NCI-H1930 (cell line): ENCODE measurements at places on chromosomes 2 and 18.

DNA sequence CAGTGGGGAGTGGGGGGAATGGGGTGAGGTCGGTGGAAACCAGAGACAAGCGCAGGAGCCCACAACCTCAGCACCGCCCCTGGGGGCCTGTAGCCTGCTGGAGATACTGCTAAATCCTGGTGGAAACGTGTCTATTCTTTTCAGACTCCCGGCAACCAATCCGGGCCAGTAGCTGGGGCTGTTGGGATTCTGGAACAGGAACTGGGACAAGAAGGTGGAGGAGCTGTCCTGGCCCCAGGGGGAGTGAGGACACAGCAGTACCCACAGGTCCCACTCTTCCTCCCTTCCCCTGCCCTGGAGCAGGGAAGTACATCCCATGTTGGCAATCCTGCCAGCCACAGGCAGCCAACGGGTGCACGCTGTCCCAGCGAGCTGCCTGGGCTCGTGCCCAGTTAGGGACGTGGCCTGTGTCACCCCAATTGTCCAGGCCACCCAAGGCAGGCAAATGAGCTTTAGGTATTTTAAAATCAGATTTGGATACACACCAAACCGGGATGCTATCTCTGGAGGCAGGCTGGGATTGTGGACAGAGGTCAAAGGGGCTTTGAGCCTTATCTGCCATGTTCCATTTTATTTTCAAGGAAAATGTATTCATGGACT is 51.8 kb downstream of the HS1BP3 start:
- no peak for DNase-seq

- DNase-seq: no peak
Observed at GRCh38 chr18:75204269-75204731, 4.6 kb downstream of the PTGR3 start.

DNA sequence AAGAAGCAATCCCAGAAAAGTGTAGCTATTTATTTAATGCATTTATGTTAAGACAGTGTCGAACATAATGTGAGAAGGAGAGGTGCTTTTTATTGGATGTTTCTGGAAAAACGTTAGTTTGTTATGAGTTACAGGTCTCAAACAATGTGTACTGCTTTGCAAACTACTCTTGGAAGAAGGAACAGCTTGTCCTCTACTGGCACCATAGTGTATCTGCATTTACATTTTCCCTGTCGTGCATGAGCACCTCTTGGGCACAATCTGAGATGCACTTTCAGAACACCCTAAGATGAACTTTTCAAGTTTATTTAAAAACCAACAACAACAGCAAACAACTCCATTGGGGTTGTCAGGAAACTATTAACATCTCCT is 22.8 kb downstream of the CCNYL1 start:
- no peak for DNase-seq

DNA sequence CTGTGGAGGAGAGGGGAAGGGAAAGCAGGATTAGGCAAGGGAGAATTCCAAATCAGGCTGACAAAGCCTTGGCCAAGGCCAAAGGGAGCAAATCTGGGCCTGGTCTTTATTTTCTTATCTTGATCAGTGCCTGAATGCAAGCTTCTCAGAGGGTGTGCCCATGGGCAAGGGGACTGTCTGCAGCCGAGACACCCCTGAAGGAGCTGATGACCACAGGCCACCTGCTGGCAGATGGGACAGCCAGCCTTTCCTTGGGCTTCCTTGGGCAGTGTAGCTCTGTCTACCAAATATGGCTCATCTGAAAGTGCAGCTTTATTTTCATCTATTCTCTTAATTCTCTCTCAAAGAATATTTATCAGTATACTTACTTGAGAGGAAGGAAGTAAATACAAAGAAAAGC is 117.0 kb downstream of the PKP4 start:
- DNase-seq: no peak

GRCh38 chr18:48601343-48601742 is 62.5 kb downstream of the CTIF start:
- no peak for DNase-seq

DNA sequence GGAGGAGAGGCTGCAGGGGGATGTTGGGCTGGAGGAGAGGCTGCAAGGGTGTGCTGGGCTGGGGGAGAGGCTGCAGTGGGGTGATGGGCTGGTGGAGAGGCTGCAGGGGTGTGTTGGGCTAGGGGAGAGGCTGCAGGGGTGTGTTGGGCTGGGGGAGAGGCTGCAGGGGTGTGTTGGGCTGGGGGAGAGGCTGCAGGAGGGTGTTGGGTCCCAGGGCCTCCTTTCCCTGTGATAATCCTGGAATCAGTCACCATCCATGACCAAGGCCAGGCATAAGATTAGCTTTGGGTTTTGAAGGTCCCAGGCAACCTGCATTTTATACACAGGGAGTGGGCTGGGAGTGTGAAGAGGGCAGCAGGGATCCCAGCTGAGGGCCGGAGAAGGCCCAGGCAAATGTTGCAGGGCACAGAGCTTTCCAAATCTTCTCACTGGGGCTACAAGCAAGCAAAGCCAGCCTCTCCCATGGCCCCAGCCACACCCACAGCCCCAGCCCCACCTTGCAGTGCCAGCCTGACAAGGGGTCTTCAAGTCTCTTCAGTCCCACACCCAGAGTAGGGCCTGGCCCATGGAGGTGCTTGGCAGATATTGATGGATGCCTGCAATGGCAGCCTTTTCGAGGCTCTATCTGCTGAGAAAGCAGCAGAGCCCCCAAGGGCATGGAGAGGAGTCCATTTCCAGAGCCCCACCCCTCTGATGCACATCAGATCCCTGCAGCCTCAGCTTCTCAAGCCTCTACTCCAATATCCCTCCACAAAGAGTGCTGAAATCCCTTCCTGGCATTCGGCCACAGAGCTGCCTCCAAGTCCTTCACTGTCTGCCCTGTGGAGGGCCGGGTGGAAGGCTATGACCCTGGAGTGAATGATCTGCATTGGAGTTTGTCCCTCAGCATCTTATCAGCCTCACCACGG is 50.3 kb upstream of the GLI2 start:
- DNase-seq: no peak

GRCh38 chr18:77133835-77134496 is 1.4 kb upstream of the MBP start:
- DNase-seq: no peak

DNA sequence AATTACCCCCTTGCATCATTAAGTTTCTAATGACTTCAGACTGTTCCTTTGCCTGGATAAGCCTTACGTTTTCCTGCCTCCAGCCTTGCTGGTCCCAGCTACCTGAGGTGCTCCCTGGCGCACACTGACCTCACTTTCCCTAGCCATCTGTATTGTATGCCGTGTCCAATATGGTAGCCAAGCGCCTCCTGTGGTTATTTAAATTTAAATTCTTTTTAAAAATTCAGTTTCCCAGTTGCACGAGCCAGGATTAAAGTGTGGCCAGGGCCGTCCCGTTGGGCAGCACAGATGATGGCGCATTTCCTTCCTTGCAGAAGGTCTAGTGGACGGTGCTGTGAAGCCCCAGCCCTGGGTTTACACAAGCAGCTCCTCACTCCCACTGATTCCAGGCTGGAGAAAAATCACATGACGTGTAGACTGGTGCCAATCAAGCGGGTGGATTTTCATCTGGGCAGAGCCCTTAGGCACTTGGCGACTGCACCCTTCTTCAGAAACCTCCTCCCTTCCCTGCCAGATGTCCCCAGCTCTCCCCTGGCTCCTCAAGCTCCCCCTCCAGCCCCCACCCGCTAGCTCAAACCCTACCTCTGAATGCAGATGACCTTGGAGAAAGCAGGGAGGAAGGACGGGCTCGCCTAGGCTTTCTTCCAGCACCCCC is 33.9 kb downstream of the ACKR3 start:
- no peak for DNase-seq

DNA sequence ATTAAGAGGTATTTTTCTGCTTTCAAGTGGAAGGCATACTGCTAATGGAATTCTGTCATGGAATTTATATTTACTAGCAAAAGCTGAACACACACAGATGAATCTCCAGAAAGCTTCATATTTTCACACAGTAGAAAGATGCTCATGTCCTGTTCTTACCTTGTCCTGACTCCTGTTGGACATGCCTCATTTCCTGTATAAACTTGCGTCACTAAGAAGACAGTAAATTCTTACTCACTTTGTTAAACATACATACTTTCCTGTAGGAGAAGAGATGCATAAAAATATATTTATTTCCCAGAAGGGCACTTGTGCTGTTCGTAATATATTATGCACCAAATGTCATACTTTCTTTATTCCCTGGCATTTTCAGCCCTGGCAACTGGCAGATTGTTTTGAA is 238.3 kb upstream of the RASGRP3 start:
- DNase-seq: no peak

GRCh38 chr2:23824777-23825212 is 102.1 kb downstream of the ATAD2B start:
- no peak for DNase-seq

DNA sequence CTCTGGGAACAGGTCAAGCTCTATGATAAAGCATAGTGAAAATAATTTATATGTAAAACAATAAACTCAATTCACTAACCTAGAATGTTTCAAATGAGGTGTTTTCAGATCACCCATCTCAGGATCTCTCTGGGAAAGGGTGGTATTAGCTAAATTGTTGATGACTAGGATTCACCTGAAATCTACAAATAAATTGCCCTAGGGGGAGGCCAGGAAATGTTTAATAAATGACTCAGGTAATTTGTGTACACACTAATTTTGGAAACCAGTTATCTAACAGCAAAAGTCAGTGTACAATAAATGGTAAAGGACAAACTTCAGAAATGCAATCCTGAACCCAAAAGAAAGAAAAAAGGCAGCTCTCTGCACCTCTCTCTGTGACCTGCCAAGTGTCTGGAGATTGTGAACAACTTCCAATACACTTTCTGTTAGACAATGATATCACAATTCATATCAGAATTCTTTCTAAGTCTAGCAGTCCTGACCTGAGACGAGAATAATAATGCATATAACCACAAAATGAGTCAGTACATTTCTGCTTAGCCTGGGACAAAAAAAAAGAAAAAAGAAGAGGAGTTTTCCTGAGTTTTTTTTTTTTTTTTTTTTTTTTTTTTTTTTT is 760.0 kb downstream of the EPHA4 start:
- no peak for DNase-seq

- no peak for DNase-seq
Observed at GRCh38 chr2:207619764-207620203, 5.4 kb downstream of the METTL21A start.

- no peak for DNase-seq
Observed at GRCh38 chr18:70468861-70469547, 180.2 kb downstream of the SOCS6 start.

DNA sequence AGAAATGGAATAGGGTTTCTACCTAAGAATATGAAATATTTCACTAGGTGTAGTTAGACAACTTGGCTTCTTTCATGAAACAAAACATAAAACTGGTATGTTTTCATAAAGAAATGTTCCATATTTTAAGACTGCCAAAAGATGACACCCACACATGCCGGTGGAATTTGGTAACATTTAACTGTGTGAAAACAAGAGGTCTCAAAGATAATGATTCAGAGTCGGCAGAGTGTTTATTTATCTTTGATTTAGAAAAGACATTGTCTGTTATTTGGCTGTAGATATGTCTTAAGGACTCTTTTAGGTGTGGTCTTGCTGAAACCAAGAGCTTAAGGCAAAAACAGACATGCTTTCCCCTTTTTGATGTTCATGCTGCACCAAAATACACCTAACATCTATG is 63.5 kb upstream of the FN1 start:
- no peak for DNase-seq

DNA sequence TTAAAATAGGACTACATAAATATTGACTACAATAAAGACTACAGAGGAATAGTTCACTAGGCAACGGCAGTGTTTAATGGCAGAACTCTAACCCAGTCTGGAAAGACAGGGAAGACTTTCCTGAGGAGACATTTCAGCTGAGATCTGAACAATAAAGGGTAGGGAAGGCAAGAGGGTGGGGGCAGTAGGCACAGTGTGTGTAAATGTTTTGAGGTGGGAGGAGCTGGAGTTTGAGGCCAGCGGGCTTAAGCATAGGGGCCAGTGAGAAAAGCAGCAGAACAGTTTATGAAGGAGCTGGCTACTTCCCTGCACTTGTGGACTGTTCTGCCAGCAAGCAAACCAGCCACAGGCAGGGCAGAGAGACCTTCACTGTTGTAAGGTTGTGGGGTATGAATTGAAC is 76.6 kb upstream of the UGP2 start:
- no peak for DNase-seq

DNA sequence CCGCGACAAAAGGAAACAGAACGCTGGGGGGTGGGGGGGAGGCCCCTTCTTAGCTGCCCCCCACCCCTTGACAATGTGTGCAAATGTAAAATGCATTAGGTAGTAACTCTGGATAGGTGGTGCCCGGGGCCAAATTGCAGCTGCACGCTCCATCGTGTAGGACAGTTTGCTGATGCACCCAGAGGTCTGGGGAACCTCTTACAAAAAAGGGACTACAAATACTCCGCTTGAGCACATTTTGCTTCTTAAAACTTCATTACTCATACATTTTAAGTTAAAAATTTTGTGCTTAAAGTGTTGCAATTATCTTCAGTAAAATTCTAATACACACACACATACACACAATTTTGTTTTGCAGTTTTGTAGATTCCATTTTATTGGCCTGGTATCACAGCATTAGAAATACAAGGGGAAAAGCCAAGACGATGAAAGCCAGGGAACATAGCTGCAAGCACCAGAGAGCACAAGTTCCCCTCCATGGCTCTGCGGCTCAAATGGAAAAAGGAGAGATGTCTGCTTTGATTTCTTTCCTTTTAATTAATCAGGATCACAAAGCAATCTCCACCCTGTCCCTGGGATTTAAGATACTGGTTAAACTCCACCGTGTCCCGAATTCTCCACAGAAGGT is 582.1 kb downstream of the ZEB2 start:
- DNase-seq: no peak

GRCh38 chr18:25843791-25844190 is 246.6 kb downstream of the SS18 start:
- no peak for DNase-seq

- DNase-seq: no peak
Observed at GRCh38 chr2:188978291-188979081, 4.3 kb downstream of the COL3A1 start.

GRCh38 chr2:55159037-55159651 is 72.9 kb downstream of the CLHC1 start:
- DNase-seq: no peak

- DNase-seq: no peak
Observed at GRCh38 chr2:171943869-171944268, 21.6 kb downstream of the HAT1 start.

DNA sequence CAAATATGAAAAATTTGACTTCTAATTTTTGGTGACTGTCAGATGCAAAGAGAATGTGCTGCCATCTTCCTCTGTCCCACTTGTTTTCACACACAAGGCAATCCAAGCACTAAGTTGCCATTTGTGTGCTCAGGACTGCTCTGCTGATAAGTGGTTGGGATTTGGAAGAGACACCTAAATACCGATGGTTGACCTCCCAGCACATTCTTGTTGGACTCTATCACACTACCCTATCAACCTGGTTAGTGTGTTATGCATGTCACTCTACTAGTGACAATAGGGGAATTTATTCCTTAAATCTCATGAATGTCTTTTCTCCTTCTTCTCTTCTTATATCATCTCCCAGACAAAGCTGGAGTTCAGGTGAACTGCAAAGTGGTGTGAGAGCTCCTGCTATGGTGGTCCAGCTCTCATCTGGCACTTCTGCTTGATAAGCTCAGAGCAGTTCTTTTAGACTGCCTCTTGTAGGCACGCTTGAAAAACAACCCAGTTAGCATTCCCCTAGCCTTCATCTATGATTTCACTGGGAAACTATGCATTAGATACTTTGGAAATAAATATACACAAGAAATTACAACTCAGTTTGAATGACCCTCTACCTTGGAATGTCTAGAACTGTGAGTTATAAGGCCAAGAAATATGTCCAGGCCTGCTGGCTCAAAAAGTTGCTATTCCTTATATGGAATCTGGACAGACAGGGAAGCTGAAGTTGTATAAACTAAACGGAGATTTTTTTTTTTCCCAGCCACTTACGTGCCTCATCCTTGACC is 404.8 kb downstream of the MEIS1 start:
- no peak for DNase-seq

- no peak for DNase-seq
Observed at GRCh38 chr2:140658760-140659692, 1471.8 kb downstream of the LRP1B start.
